ENCODE measurements at places on chromosomes 4 and X.

GRCh38 chrX:149007423-149007822 is 497.7 kb downstream of the IDS start:
- no peak for DNase-seq

- no peak for DNase-seq
Measured at GRCh38 chr4:39291686-39292085, 74.5 kb downstream of the RFC1 start.

GRCh38 chrX:21738950-21739287 is 19.0 kb downstream of the SMPX start:
- DNase-seq = no peak

DNA sequence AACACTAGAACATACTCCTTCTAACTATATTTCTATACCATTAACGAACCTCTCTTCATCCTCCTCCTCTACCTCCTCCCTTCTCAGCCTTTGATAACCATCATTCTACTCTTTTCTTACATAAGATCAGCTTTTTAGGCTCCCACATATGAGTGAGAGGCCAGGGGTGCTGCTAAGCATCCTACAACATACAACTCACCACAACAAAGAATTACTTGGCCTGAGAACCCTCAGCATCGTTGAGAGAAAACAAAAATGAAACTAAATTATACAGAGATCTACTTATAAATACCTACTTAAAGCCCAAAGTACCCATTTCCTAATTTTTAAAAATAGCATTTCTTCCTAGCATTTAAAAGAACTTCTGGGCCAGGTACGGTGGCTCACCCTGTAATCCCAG is 77.7 kb downstream of the CC2D2A start:
- no peak for DNase-seq

DNA sequence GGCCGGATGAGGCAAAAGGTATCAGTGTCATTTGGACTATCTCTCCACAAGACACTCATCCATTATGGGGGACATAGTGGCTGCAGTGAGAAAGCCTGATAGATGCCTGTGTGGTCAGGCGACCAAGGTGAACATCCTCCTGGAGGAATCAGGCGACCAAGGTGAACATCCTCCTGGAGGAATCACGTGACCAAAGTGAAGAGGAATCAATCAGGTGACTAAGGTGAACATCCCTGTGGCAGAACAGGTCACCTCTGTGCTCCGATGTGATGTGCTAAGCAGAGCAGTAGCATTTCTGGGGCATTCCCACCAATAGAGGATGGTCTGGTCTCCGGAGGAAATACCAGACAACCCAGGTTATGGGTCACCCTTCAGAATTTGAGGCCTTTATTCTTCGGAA is 44.0 kb downstream of the RNF212 start:
- no peak for DNase-seq

DNA sequence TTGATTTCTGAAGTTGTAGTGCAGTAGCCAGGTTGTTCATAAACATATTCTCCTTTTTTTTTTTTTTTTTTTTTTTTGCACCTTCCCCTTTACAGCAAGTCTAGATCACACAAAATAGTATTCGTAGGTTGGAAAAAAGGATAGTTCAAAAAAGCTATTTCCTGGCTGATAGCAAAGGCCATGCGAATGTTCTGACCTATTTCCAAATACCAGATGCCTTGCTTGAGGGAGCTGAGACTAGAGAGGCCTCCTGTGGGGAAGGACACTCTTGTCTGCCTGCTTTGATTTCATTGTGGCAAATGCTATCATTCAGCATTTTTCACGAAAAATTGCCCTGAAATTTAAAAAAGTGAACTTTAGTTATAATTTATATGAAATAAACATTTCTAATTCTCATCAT is 111.4 kb downstream of the MAD2L1 start:
- no peak for DNase-seq

GRCh38 chr4:10981576-10981975 is 297.0 kb upstream of the CLNK start:
- no peak for DNase-seq

GRCh38 chr4:26670903-26671537 is 87.1 kb downstream of the TBC1D19 start:
- DNase-seq = no peak

DNA sequence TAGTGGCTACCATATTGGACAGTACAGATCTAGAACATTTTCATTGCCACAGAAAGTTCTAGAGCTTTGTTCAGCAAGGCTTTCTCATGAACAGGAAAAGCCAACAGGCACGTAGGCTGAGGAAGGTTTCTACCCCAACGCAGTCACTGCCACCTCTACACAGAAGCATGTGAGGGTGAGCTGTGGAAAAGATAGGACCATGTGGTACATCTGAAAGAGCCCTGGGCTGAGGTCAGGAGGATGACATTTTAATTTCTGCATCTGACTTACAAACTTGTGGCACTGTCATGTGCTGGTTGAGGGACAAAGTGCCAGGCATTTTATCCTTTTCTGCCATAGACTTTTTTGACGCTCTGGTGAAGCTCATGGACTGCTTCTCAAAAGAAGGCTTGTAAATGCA is 454.2 kb downstream of the BCOR start:
- DNase-seq = no peak

DNA sequence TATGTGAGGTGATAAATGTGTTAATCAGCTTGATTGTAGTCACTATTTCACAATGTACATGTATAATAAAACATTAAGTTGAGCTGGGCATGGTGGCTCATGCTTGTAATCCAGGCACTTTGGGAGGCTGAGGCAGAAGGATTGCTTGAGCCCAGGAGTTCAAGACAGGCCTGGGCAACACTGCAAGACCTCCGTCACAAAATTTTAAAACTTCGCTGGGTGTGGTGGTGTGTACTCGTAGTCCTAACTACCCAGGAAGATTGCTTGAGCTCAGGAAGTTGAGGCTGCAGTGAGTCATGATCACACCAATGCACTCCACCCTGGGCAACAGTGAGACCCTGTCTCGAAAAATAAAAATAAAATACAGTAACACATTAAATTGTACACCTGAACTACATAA is 20.1 kb downstream of the LYAR start:
- no peak for DNase-seq

DNA sequence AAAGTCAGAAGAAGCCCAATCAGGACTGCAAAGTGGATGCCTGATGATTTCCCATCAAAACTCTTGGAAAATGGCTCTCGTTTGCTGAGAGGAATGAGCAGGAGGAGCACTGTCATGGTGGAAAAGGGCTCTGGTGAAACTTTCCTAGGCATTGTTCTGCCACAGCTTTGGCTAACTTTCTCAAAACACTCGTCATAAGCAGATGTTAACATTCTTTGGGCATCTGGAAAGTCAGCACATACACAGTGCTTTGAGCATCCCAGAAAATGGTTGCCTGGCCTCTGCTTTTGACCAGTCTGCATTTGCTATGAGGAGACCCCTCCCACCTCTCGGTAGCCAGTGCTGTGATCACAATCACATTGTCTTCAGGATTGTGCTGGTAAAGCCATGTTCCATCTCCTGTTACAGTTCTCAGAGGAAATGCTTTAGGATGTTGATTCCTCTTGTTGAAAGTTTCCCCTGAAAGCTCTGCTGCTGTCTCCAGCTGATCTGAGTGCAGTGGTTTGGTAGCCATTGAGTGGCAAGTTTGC is 25.2 kb upstream of the TBC1D14 start:
- DNase-seq = no peak

DNA sequence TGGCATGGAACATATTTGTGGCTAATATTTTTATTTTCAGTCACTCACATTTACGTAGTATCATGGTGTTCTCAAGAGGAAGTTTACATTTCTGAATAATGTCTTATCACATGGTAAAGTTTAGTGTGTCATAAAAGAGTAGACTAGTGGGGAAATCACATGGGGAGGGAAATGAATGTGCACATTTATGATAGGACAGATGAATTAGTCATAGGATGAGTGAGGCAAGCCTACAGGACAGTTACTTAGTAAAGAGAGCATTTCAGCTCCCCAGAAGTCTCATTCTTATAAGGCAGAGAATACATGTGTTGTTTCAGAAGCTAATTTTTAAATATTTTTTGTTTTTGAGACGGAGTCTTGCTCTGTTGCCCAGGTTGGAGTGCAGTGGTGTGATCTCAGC is 6.2 kb downstream of the GK start:
- DNase-seq = no peak

GRCh38 chrX:102744307-102744706 is 23.8 kb downstream of the GPRASP3 start:
- DNase-seq = no peak

DNA sequence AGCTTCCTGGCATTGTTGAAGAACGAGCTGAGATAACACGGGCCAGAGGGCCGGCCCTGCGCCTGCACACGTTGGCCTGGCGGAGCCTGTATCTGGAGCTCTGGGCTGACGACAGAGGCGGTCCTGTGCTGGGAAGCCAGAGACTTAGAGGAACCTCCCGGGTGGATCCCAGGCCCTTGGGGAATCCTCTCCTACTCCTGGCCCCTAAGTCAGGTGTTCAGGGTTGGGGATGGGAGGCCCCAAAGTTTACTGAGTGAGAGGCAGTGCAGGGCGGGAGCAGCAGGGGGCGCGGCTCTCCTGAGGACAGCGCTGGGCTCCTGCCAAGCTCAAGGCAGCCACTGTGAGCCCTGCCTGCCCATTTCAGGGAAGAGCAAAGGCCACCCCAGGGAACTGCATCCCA is 2.5 kb upstream of the HTRA3 start:
- DNase-seq = peak; percentile 90

DNA sequence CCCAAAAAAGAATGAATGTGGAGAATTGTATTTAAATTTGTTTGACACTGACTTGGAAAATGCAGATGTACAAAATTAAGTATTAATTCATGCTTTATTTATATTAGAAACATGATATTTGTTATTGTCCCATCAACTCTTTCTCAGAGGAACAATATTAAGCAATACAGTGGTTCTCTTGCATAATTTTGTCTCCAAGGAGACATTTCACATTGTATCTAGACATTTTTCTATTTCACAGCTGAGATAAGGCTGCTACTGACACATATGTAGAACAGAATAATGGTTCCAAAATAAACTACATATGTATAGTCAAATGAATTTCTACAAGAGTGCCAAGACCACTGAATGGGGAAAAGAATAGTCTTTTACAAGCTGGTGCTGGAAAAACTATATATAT is 427.9 kb upstream of the SPANXN1 start:
- no peak for DNase-seq

DNA sequence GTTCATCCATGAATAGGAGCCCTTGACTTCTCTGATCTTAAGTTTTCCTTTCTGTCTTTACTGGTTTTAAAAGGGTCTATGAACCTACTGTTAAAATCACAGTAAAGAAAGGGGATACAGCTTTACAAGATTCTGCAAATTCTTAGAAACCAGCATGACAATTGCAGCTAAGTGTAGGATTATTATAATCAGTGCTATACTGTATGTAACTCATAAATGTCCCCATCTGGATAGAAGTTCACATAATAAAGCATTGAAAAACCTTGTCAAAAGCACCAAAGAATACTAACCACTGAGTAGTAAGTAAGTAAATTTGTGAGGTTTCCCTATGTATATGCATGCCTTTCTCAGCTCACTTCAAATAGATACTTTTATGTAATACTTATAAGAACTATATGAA is 724.6 kb downstream of the CENPC start:
- no peak for DNase-seq

- no peak for DNase-seq
Measured at GRCh38 chrX:151396042-151396824, 773 bp upstream of the VMA21 start.

DNA sequence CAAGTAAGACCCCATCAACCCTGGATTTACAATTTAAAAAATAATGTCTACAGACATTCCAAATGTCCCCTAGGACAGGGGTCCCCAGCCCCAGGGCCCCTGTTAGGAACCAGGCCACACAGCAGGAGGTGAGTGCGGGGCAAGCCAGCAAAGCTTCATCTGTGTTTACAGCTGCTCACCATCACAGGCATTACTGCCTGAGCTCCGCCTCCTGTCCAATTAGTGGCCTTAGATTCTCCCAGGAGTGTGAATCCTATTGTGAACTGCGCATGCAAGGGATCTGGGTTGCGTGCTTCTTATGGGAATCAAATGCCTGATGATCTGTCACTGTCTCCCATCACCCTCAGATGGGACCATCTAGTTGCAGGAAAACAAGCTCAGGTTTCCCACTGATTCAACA is 146.1 kb downstream of the ATP10D start:
- DNase-seq = no peak

GRCh38 chrX:20432048-20432447 is 165.3 kb upstream of the RPS6KA3 start:
- DNase-seq = no peak

- DNase-seq = no peak
Measured at GRCh38 chr4:122658818-122659295, 38.0 kb upstream of the IL21 start.
